ENCODE measurements at places on chromosomes 7 and 10. TPM values are rescaled to one million over a fixed set of nuclear protein-coding genes. Genes with fewer than 3 reads are reported as not detected.

DNA sequence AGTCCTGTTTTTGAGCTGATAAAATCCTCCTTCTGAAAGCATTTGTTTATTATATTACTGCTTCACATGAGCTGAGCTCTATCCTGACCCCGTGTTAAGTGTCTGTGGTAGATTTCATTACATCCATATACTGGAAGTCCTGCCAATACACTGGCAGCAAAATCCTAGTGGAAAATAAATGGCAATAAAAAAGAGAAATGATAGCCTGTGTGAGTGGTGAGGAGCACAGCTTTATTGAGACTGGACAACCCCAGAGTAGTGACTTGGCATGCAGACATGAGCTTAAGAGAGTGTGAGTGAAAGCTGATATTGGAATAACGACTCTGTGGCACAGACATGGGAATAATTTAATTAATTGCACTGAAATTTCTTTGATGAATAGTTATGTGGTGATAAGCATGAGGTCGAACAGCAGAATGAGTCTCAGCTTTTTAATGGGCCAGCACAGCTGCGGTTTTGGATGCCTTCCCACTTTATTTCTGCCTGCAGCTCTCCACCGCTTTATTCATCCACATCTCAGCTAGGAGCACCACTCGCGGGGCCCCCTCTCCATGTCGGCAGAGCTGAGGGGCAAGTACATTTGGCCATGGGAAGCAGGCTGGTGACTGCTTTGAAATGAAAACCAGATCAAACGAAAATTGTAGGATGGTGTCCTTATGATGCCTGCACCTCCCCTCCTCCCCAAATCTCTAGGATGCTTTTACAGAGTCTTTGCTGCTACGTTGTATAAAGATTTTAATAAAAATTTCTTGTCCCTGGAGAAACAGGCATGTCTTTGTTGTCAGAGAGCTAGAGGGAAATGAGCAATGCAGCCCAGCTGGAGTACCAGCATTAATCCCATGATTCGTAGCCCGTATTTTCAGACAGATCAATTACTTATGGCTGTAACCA, 494.3 kb downstream of the AUTS2 start:
- DNase-seq, result peak; percentile 0

DNA sequence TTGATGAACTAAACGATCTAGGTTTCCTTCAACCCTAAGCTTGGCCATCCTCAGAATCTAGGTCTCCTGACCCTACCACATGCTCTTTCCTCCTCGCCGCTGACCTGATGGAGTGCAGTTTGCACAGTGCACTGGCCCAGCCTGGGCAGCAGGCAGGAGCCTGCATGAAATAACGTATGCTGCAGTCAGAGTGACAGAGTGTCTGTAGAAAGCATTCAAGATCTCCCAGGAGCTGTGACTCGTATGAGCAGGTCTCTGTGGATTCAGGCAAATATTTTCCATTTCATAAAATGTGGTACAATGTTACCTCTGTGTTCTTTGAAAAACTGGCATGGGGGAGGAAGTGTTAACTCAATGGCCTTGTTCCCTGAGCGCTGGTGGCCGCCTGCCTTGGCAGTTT, 441.8 kb downstream of the RPS24 start:
- peak; percentile 14 for DNase-seq

- DNase-seq, result no peak
These were observed 17.7 kb downstream of the MDFIC start for GRCh38 chr7:114939484-114940097.

GRCh38 chr7:140153666-140154161, 23.1 kb downstream of the KDM7A start:
- no peak for DNase-seq

DNA sequence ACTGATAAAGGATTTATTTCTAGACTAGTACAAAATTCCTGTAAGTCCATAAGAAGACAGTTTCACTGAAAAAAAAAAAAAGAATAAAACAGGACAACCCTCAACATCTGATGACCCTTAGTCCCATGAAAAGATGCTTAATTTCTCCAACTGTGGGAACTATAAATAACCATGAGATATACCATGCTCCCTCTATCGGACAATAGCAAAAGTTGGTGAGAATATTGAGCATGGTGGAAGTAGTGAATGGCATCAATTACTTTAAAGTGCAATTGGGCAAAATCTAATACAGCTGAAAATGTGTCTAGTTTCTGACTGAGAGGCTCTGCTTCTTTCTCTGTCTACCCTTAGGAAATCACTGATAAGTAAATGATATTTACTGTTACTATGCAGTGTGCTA, 348.8 kb downstream of the SUGCT start:
- no peak for DNase-seq

DNA sequence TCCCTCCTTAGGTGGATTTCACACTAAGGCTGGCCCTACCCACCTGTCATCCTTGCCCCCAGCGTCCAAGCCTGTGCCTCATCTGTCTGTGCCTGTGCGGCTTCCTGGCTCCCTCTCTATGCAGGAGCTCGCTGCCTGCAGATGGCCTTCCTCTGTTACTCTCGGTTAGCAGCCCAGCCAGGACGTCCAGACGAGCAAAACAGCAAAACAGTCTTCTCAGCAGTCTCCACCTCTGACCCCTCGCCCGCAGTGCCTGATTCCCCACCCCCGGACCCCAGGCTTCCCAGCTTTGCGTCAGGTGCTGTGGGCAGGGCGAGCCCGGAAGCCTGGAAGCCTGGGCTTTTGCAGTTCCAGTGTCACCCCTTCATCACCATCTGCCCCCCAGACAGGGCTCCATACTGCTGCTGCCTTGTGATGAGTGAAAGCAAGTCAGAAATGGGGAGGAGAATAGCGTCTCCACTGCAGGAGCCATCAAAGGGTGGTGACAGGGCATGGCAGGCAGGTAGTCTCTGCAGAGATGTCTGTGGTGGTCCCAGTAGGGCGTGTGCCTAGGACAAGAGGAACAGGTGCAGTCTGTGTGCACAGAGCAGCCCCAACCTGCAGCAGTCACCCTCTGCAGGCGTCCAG, 88.5 kb downstream of the ADCY1 start:
- DNase-seq, result no peak

DNA sequence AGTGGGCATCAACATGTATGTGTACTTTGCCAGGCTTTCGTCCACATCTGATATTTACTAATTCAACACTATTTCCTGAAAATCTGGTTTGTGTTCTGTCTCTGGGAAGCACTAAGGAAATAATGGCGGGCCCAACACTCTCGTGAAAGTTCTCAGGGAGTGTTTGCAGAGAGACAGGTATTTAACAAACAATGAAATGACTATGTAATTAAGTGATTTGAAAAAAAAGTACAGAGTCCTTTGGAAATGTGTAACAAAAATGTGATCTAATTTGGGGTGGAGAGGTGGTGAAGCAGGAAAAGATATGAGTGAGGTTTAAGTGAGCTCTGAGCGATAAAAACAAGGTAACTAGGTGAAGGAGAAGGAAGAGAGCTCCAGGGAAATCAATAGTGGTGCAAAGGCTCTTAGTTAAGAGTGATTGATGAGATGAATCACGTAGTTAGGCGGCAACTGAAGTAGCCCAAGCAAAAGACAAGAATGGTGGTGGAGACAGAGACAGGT, 95.3 kb upstream of the DNAJB12 start:
- DNase-seq, result no peak

DNA sequence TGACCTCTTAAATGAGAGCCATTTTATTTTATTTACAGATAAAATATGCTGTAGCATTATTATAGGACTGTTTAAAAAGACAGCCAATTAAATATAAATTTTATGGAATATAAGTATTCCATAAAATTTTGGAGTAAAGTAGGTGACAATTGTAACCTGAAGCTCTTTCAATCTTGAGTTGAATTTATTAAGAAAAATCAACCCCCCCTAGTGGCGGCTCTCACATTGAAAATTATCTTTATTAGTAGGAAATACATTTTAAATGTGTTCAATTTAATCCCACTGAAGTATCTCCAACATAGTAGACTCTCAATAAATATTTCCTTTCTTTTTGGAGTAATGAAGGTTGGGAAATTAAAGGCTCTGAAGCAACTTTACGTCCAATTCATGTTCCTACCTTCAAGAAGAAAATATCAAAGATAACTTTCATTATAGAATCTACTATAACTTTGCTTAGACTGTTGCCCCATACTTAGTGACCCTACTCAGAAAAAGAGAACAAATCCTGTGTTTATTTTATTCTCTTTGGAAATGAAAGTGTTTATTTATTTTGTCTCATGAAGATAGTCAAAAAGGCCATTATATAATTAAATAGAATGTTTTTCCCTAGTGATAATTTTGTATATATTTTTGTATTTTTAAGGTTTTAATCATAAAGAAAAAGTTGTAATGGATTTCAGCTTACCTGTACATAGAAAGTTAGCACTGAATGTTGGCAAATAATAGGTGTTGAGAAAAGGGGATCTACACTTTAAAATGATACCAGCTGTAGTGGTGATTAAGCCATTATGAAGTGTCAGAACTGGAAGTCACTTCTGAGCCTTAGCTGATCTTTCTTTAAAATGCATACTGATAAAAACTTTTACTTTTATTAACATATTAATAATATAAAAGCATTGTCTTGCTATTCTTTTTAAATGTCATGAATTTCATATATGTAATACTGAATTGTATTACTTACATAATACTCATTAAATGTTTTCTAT, 3.3 kb downstream of the AHR start:
- peak; percentile 43 for DNase-seq

GRCh38 chr7:107237451-107237850, 68.6 kb downstream of the HBP1 start:
- DNase-seq, result no peak

DNAH11 gene
- not detected for polyA plus RNA-seq

- DNase-seq, result peak; percentile 10
These were observed 89.1 kb upstream of the HABP2 start for GRCh38 chr10:113463777-113464176.

DNA sequence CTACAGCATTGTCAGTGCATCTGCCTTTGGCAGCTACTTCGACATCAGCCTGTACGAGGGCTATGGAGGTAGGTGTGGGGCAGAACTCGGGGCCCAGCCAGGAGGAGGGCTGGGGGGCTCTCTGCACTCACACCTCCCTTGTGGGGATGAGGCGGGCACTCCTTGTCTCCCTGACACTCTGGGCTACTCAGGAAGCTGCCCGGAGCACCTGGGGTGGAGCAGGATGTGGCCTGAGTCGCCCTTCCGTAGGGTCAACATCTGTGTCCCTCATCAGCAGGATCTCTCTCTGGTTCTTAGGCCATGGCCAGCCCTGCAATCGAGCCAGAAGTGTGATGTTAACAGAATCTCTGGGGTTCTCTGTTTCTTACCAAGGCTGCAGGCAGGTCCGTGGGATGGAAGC, 40.2 kb downstream of the C10orf105 start:
- no peak for DNase-seq

BNIP3 gene
- polyA plus RNA-seq, result 181 TPM

- DNase-seq, result no peak
These were observed 88.8 kb upstream of the BTBD16 start for GRCh38 chr10:122182308-122182707.

- DNase-seq, result peak; percentile 31
These were observed 17.0 kb downstream of the PNLIPRP3 start for GRCh38 chr10:116444527-116445142.

GRCh38 chr7:128883622-128884448, 21.2 kb downstream of the ATP6V1F start:
- peak; percentile 54 for DNase-seq

PRLHR gene
- not detected for polyA plus RNA-seq

DNA sequence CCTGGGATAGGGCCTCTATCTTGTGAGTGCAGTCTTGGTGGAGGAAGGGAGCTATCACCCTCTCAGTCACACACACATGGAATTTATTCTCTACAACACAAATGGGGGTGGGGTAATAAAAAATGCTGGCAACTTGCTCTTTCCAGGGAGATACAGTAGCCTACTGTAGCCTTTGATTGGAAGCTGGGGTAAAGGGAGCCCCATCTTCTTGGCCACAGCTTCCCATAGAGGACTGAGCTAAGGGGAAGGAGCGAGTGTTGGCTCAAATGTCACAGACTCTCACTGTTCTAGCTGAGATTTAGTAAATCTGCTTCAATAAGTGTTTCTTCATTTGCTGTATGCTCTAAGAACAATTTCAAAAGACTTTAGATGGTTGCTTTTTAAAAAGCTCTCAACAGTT, 222.2 kb upstream of the CXCL12 start:
- no peak for DNase-seq

VIM gene
- 4,502 TPM for polyA plus RNA-seq

DNA sequence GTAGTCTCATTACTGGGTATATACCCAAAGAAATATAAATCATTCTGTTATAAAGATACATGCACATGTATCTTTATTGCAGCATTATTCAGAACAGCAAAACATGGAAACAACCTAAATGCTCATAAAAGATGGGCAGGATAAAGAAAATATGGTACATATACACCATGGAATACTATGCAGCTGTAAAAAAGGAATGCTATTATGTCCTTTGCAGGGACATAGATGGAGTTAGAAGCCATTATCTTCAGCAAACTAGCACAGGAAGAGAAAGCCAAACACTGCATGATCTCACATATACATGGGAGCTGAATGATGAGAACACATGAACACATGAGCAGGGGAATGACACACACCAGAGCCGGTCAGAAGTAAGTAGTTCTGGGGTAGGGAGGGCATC, 297.4 kb upstream of the GLI3 start:
- no peak for DNase-seq

FAM131B gene
- polyA plus RNA-seq, result 4.3 TPM

MMD2 gene
- polyA plus RNA-seq, result not detected

- no peak for DNase-seq
These were observed 92.2 kb downstream of the SRPK2 start for GRCh38 chr7:105296491-105296890.

DNA sequence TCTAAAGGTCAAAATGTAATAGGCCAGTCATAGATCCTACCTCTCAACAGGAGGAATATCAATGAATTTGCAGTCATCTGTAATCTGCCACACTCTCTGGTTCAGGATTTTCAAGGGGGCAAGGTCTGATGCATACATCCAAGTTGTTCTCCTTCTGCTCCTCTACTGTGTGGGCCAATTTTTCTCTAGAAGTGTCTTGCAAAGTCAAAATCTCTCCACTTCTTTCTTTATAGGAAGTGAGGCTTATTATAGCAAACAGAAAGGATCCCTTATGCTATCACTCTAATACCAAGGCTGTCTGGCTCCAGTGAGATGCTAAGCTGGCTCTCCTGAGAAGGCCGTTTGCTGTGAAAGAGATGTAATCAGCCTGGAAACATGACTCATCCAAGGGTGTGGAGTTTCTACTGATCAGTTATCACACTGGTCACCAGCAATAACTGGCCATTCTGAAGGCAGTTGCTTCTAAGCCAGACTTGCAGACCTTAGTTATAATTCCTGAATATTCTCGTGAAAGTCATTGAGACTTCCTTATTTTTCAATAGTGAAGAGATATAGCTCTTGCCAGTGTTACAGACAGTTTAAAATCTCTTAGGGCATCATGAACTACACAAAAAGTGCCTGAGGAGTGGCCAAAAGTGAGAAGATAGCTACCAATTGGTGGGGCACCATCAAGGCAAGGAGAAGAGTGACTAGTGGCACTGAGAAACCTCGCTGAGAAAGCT, 43.2 kb upstream of the LRGUK start:
- DNase-seq, result peak; percentile 16

NRG3 gene
- not detected for polyA plus RNA-seq

- no peak for DNase-seq
These were observed 113.0 kb downstream of the LRMDA start for GRCh38 chr10:75544386-75544785.

DNA sequence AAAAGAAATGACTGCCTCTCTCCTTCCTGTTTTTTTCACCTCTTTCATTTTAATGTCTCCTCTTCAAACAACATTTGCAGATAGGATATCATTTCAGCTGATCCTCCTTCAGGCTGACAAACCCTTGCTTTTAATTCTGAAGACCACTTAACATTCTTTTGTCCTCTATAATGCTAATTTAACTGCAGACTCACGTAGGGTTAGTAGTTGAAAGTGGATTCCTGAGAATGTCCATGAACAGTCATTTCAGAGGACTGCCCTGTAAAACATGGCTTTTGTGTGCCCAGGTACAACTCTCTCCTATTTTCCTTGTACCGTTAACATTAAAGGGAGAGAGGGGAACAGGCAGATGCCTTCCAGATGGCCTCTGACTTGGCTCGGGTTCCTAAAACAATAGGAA, 524.4 kb downstream of the SDK1 start:
- no peak for DNase-seq

All from IMR-90 (cell line).